ENCODE measurements at places on chromosomes 11 and 22. TPM values are rescaled to one million over a fixed set of nuclear protein-coding genes. Genes with fewer than 3 reads are reported as not detected.

Gene MYOD1
- not detected for total RNA-seq

- H3K4me1 ChIP-seq: peaks cover 7% of the 10 kb centered on the region
- no peaks in the 10 kb centered on the region for H3K36me3 ChIP-seq
- H3K27ac ChIP-seq: no peak overlapping the region
- H3K27me3 ChIP-seq: peaks cover 16% of the 10 kb centered on the region
Observed at GRCh38 chr11:12094872-12095800, 15.3 kb upstream of the MICAL2 start.

Gene C11orf91
- total RNA-seq: not detected

Gene SHANK3
- total RNA-seq: 8.3 TPM

- H3K36me3 ChIP-seq: no peaks in the 10 kb centered on the region
- H3K4me3 ChIP-seq: no peak overlapping the region
- no peak for DNase-seq
- H3K27ac ChIP-seq: no peak overlapping the region
- H3K27me3 ChIP-seq: no peaks in the 10 kb centered on the region
Observed at GRCh38 chr11:85848006-85848405, 7.2 kb upstream of the CCDC83 start.

Measured in spinal cord (tissue), 10 donors.